Activated T-helper 17 cell treated with anti-CD3 and anti-CD28 coated beads, Interleukin-2, amount 50 U/mL, for 72 hours (primary cell): ENCODE measurements at places on chromosomes 3 and 15. TPM values are rescaled to one million over a fixed set of nuclear protein-coding genes. Genes with fewer than 3 reads are reported as not detected.
A peak's percentile ranks its signal among the peaks of the same experiment; 100 is the strongest.

DNA sequence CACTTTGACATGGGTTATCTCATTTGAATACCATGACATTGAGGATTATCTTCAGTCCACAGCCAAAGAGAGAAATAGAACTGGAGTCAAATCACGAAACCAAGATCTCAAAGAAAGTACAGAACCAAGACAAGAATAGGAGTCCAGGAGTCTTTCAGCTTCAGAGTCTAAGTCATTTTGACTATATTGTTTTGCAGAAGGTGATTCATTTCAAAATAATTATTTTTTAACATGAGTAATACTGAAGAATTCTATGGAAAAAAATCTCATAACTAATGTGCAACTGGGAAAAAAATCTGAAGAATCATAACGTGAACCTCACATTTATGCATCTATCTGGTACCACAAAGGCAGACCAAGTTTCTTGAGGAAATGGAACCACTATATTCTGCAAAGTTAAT lies 60.3 kb downstream of the UBE3A start:
- peak; percentile 86 for ATAC-seq

- no peak for ATAC-seq
These were observed 71.3 kb downstream of the CPN2 start for GRCh38 chr3:194279701-194280360.

CEMIP gene
- 0.04 TPM for total RNA-seq

GOLGA6L7 gene
- not detected for total RNA-seq
